ENCODE measurements at places on chromosomes 12 and 14.

- no peak for DNase-seq
Measured at GRCh38 chr12:6171409-6172015, 28.7 kb upstream of the CD9 start.

- no peak for DNase-seq
Measured at GRCh38 chr12:48863291-48863690, 2.4 kb downstream of the RND1 start.

- DNase-seq, result no peak
Measured at GRCh38 chr12:78155546-78155945, 324.9 kb downstream of the NAV3 start.

- no peak for DNase-seq
Measured at GRCh38 chr12:120586206-120586605, 5.0 kb upstream of the POP5 start.

GRCh38 chr14:101200008-101200649 lies 296.6 kb upstream of the RTL1 start:
- DNase-seq, result no peak

- DNase-seq, result no peak
Measured at GRCh38 chr14:72052356-72052755, 120.1 kb downstream of the RGS6 start.

- DNase-seq, result no peak
Measured at GRCh38 chr12:44053549-44054127, 217.8 kb downstream of the TMEM117 start.

DNA sequence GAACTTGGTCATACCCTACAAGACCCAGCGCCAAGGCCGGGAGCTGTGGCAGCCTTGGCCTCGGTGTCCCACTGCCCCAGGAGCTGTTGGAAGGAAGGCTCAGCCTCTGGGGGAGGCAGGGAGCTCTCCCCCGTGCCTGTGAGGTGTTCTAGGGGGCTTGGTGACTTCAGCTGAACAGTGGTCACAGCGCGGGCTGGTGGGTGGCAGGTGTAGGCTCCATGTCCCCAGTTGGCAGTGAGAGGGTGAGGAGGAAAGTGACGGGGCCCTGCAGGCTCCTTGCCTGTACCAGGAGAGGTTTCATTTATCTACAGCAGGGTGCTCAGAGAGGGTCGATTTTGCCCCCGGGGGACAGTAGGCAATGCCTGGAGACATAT lies 47.5 kb downstream of the DLK1 start:
- no peak for DNase-seq

DNA sequence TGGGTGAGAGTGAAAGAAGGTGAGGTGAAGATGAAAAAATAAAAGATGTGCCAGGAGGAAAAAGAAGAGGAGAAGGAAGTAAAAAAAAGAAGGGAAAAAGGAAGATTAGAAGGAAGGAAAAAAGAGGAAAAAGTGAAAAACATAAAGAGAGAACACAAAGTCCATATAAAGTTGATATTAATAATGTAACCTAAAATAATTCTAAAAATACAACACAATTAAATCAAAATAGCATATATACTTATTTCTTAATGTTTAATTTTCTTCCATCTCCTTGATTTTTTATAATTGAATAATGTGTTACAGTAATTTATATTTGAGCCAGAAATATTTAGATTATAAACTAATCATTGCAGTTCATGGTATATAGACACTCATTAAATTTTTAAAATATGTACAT lies 124.4 kb upstream of the NOVA1 start:
- DNase-seq, result no peak

DNA sequence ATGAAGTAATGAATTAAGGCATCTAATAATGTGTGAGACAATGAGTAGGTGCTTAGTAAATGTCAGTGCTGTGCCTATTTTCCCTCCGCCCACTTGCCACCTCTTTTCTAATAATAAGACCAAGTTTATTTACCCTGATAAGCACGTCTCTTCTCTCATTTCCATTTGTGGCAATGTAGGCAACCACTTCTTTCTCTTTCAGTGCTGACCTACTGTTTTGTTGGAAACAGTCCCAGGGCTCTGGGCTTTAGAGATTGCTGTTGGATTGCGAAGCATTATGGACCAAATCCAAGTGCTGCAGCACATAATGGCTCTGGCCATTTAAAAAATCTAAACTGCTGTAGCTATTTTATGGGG lies 141.3 kb upstream of the PLEKHG7 start:
- no peak for DNase-seq

DNA sequence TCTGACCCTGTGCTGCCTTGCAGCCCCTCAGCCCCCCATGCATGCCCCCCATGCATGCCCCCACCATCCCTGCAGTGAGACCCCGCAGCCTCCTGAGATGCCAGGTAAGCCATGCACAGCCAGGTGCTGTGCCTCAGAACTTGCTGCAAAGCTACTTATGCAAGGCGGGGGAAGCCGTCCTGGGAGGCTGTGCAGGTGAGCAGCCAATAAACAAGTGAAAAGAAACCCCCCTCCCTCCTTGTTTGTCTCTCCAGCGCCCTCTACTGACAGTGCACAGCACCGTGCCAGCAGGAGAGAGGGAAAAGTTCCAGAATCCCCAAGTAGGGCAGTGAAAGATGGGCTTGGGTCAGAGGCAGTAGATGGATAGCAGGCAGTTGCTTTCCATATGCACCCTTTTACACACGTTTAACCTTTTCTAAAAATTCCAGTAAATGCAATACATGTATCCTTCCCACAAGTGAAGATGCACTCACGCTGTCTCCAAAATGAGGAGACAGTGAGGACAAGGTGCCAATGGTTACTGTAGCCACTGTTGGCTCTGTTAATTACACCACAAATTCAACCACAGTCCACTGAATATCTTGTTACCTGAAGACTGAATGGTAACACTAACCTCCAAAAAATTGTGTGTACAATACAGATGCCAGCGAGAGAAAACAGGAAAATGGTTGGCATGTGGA lies 18.0 kb downstream of the TNFAIP2 start:
- DNase-seq, result peak; percentile 42

GRCh38 chr12:49377386-49377785 lies 10.1 kb downstream of the SPATS2 start:
- no peak for DNase-seq

- DNase-seq, result no peak
Measured at GRCh38 chr14:44428231-44428945, 78.7 kb downstream of the FSCB start.

DNA sequence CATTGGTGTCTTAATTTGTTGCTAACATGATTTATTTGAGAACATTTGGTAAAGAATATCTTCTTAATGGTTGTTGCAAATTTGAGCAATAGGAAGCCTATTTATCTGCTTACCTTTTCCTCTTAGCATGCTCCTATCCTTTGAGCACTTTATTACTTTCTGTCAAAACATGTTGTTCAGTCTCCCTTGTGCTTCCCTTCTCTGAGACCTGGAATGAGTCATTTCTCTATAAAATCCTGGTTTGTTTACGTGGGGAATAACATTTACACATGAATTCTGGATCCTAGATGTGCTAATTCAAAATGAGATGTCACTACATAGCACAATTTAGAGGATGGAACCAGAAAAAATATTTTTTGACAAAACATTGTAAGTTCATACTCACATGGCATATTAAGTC lies 844.0 kb upstream of the LRFN5 start:
- DNase-seq, result no peak

- DNase-seq, result no peak
Measured at GRCh38 chr14:72613231-72613974, 280.5 kb downstream of the DPF3 start.

DNA sequence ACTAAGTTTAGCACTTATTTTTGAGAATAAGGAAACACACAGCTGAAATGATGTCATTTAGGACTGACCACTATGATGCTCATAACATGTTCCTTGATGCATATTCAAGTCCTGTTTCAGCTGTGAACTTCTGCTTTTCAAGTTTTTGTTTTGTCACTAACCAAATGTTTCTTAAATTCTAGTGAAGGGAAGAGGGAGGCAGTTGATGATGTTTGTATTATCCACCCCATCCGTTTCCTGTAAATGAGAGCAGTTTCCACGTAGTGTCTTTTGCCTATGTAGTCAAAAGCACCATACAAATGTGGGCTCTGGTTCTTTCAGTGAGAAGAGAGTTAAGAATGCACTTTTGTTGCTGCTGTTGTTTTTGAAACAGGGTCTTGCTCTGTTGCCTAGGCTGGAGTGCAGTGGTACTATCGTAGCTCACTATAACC lies 491.8 kb downstream of the PCNX1 start:
- peak; percentile 52 for DNase-seq

GRCh38 chr12:69120354-69120753 lies 119.0 kb upstream of the CPSF6 start:
- no peak for DNase-seq

- DNase-seq, result no peak
Measured at GRCh38 chr14:54050759-54051158, 94.1 kb upstream of the BMP4 start.

GRCh38 chr12:39294715-39295114 lies 148.2 kb downstream of the KIF21A start:
- no peak for DNase-seq

DNA sequence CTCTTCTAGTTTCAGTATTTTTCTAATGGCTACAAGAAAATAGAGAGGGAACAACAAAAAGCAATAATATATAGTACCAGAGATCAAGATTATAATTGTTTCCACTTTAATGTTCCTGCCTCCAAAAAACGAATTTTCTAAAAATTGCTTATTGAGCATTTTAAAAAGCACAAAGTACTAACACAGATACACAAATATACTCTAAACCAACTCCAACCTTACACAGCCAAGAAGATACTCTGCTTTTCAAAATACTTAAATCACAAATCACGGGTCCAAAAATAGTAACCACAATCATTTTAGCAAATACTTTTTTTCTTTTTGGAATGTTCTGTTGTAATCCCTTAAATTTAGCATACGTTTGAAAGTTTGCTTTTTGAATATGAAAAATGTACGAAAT lies 2.0 kb downstream of the YAF2 start:
- no peak for DNase-seq

DNA sequence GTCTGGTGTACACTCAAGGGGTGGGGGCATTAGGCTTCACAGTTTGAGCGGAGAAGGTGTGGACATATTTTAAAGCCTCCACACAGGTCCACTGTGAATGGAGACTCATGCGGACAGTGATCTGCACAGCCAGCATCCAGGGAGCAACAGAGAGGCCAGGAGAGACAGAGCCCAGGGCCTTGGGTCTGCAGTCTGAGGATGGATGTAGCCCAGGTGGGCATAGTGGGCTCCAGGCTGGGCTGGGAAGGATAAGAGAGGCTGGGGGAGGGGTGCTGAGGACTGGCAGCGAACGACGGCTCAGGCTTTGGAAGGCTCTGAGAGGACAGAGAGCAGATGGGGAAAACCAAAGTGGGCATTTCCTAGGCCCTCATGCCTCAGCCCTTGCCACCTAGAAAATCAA lies 128.8 kb downstream of the PAPOLA start:
- DNase-seq, result no peak

DNA sequence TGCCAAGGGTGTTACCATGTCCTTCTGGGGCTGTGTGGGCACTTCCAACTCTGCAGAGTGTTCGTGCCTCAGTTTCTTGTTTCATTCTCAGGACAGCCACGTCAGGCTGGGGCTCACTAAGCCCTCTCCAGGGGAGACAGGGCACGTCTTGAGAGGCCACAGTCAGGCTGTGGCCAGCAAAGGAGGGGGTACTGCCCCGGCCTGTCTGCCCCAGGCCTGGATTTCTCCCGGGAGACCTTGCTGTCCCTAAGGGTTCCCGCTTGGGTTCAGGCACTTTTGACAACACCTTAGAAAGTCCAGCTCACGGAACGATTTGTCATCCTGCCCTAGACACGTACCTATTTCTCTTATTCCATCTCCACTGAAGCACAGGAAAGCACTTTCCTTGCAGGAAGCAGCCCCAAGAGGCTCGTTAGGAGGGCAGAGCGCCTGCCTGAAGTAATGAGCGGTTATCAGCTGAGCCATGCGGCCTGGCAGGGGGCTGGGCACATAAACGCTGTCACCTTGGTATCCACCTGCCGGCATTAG lies 290.4 kb upstream of the RTL1 start:
- DNase-seq, result no peak

DNA sequence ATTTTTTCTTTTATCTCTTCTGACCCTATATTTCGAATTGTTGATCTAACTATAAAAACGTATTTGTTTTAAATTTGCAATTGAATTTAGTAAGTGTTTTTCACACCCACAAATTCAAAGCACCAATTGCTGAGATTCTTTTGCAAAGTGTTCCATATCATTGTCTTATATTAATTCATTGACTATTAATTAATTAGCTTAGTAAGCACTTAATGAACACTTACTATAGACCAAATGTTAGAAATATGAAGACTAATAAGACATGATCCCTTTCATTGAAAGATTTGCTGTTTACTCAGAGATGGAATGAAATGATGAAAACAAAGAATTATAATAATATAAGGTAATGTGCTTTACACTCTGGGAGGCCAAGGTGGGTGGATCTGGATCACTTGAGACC lies 14.2 kb downstream of the ANO4 start:
- DNase-seq, result no peak

All from activated CD4-positive, alpha-beta T cell treated with anti-CD3 and anti-CD28 coated beads, Interleukin-2, Interleukin-4, amounts not matched to agents 100 ng/mL and 50 ng/mL, durations not matched to agents 16 hours and 8 hours (primary cell).